ENCODE measurements at places on chromosomes 4 and X.

- no peak for DNase-seq
These were observed 193.1 kb downstream of the SPATA18 start for GRCh38 chr4:52244103-52244775.

DNA sequence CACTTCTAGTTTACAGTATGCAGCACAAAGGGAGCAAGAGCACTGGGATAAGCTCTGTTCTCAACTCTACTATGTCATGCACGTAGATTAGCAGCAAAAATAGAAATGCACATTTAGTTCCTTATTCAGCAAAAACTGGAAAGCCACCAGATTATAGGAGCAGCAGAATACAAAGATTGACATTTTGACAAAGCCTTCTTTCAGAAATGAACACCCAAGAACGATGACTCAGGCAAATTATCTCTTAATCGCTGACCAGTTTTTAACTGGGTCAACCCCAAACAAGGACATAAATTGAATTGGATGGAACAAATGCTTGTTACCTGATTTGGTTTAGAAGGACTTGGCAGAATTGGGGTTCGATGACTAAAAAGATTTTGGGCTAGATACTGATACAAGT lies 775.3 kb upstream of the HS3ST1 start:
- DNase-seq: no peak

- no peak for DNase-seq
These were observed 395.4 kb downstream of the BMPR1B start for GRCh38 chr4:95153182-95153581.

DNA sequence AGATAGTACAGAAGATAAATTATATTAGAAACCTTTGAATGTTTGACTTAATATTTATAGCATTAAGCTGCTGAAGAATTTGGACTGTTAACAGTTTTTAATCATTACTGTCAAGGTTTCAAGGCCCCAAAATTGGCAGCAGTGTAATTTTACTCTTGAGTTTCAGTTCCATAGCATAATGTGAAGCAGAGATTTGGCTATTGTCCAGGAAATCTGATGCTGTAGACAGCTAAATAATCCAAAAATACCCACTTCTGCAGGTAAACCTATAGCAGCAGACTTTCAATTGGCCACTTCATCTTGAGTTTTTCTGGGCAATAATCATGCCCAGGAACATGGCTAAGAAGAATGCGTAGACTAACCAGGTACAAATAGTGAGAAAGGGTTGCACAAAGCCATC lies 85.0 kb downstream of the RCHY1 start:
- no peak for DNase-seq

- no peak for DNase-seq
These were observed 54.0 kb upstream of the C4orf54 start for GRCh38 chr4:99711657-99712056.

GRCh38 chrX:41779030-41779564 lies 55.1 kb downstream of the GPR82 start:
- no peak for DNase-seq

- no peak for DNase-seq
These were observed 94.2 kb downstream of the NYX start for GRCh38 chrX:41541386-41541785.

DNA sequence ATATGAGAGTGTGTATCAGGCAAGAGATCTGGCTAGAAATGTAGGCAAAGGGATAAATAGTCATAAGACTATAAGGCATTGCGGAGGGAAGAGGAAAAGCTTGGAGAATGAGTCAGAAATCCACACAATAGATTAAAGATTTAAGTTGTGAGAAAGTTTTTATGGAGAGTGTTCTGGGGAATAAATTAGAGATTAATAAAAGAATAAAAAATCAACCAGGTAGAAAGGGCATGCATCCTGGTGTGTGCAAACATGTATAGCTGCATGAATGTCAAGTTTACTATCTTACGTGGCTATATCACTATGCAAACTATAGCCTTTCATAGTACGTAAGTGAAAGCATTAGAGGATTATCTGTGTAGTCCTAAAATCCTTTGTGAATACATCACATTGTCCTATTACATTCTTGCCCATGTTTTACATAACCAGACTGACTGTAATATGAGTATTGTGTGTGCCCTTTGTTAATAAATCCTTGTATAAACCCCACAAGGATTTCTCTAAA lies 36.9 kb downstream of the SNCA start:
- no peak for DNase-seq

DNA sequence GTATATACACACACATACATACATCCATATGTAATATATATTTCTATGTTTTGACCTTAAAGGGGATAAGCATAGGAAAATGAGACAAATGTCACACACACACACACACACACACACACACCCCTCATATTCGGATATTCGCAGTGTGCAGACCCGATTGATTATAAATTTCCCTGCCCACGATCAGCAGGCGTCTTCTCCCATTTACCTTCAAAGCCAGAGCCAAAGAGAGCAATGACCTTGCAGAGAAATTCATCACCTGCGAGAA lies 488 bp downstream of the GPRIN3 start:
- DNase-seq: no peak

DNA sequence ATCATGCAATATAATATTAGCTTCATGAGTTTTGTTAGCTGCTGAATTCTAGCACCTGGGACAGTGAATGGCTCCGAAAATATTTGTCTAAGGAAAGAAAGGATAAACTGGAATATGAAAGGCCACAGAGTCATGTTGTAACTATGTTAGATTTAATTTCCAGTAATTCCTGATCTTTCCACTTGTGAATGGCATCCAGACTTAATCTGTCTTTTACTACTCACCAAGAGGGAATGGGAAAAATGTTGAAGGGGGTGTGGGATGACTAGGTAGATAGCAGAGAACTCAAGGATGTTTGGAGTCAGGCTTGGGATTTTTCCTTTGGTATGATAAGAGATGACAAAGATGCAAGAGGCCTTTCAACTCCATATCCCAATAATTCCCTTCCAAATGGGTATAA lies 9.4 kb downstream of the ADH6 start:
- DNase-seq: no peak

GRCh38 chr4:7197910-7198309 lies 5.6 kb downstream of the SORCS2 start:
- DNase-seq: no peak

GRCh38 chr4:134382478-134383227 lies 181.1 kb upstream of the PABPC4L start:
- no peak for DNase-seq

- DNase-seq: no peak
These were observed 96.3 kb downstream of the ZNF827 start for GRCh38 chr4:145842224-145842887.
